Fibroblast of skin of right biceps (primary cell): ENCODE measurements at places on chromosomes 2 and 18.

DNA sequence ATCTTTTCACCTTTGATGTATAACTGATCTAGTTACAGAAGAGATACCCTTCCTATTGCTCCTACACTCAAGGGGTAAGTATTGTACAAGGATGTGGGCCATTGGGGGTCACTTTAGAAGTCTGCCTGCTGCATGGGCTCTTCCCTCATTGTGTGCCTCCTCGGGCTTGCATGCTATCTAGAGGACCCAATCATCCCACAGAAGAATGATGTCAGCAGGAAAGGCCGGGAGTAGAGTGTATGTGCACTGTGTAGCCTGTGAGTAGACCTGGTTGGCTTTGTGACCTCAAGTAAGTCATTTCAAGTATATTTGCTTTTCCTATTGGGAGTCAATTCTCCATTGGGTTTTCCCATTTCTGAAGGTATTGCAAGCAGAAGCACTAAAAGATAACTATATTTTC is 129.5 kb upstream of the TRIB2 start:
- no peak for DNase-seq

DNA sequence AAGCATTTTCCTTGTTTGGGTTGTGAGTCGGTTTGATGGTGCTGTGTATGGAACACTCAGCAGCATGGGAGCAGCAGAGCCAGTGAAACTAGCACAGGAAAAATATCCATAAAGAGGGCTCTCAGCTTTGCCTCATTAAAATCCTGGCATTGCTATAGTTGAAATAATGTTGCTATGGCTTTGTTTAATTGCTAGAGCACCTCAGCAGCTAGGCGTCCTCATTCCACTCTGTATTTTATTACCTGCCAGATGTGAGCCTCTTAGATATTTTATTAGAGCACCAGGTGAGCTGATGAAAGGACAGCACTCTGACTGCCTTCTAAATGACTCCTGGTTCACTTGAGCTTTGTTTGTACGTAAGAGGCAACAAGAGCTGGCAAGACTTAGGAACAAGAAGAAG is 232.4 kb downstream of the MTX2 start:
- no peak for DNase-seq

DNA sequence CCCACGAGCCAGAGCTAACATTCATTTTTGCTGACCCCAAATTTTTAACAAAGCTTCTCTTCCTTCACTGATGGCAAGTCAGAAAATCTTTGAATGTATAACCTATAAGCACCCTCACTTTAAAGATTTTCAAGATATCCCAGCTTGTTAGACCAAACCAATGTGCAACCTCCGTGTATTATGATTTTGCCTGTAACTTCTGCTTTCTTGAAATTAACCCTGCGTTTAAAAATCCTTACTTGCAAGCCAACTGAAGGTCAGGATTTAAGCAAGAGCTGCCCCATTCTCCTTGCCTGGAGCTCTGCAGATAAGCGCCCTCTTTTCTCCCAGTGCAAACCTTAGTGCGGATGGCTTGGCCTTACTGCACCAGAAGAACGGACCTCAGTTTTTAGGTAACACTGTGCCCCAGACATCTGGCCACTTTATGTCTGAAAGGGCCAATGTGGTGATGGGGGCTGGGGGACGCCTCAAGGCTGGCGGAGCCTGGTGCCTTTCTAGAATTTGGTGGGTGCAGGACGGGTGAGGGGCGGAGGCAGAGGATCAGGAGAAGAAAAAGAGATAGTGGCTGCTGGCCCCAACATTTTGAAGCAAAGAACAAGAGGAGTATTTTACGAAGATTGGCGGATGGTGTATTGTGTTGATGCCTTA is 805 bp upstream of the TNFRSF11A start:
- DNase-seq = no peak

DNA sequence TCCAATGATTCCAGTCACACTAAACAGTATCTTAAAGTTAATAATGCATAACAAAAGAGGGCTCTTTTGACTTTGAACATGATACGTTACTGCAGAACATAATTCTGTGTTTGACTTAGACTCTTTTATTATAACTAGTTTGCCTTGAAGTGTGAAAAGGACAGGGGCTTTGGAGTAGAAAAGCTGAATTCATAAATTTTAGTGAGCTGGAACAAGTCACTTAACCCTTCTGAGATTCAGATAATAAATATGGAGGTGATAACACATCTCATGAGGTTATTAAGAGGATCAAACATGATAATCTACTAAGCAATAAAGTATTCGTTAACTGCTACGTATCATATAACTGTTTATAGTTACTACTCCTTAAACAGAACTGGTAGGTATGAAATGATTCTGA is 44.7 kb upstream of the FLACC1 start:
- no peak for DNase-seq

- DNase-seq = no peak
Measured at GRCh38 chr18:54607213-54608027, 16.4 kb downstream of the DYNAP start.

DNA sequence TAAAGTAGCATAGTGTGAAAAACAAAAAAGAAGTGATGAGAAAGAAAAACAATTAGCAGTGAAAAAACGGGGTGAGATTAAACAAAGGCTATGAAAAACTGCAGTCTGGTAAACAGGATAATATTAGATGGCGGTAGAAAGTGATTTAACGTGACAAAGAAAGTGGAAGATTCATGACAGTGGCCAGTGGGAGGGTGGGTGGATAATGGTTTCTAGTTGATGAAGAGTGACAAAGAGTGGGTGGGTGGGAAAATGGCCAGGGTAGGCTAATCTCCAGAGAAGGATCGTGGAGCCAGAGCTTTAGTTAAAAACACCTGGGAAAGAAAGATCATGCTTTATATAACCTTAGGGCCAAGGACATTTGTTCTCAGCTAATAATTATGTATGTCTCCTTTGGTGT is 1667.8 kb downstream of the LRP1B start:
- no peak for DNase-seq

DNA sequence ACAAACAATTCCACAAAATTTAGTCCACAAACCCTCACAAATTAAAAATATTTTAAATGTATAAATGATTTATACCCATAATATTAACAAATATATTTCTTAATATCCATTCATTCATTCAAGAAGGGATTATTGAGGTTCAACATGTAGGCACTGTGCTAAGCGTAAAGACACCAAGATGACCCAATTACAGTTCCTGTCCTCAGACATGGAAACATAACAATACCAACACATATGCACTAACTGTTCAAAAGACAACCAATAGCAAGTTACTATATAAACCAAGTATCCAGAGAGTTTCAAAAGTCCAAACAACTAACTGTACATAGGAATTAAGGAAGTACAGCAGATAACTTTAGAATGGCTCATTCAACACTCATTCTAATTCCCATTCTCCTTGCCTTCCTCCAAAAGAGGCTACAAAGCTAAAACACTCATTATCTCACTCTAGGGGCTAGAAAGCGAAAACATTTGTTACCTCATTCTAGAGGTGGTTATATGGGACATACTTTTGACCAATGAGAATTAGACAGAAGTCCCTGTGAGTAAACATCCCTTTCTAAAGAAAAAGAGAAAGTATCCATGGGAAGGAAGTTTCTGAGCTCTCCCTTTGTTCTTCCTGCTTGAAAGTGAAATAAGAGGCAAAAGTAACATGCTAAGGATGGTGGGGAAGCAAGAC is 292.4 kb downstream of the ZEB2 start:
- DNase-seq = no peak

DNA sequence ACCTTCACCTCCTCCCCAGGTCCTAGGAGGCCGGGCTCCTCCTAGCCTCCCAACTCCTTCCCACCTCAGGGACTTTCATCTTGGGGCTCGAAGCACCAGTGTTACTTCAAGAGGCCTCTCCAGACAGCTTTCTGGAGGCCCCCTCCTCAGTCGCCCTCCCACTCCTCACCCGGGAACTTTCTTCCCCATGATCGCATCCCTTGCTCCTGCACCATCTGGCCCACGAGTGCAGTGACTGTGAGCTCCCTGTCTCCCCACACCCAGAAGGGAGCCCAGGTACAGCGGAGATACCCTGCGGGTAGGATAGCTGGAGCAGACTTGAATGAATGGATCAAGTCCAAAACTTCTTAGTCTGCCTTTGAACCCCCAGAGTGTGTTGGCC is 6.1 kb downstream of the ERFE start:
- DNase-seq = no peak

- DNase-seq = peak; percentile 46
Measured at GRCh38 chr2:1886405-1886992, 142.2 kb upstream of the PXDN start.

DNA sequence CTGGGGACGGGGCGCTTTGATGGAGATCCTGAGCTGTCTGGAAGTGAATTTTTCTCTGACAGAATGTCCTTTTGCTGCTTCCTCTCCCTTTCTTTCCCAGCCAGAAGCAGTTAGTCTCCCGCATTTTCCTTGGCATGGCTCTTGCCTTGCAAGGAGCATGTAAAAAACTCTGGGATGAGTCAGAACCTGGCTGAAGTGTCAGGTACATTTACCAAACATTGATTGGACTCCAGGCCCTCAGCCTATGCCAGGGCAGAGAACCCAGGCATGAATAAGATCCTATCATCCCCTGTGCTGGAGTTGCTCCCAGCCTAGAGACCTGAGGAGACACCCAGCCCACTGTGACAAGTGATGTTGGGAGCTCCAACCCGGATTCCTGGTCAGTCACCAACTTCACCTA is 21.6 kb downstream of the STON1 start:
- DNase-seq = no peak

GRCh38 chr2:69210385-69210784 is 176.6 kb downstream of the GFPT1 start:
- peak; percentile 70 for DNase-seq

DNA sequence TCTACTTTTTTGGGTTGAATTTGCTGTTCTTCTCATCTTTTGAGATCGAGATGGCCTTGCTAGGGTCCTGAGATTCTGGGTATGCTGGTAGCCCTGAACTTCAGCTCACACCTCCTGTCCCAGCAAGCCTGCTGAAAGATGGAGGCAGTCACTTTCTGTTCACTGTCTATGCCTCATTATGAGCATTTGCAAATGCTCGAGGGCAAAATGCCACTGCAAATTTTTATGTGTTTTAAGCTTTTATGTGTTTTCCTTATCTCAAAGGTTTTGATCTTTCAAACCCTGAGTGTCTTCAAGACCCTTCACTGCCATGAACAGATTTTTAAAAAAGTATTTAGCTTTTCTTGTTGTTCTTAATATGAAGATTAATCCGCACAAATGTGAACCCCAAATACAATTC is 766.7 kb upstream of the HS6ST1 start:
- no peak for DNase-seq

GRCh38 chr2:50490991-50491390 is 540.9 kb downstream of the NRXN1 start:
- no peak for DNase-seq

GRCh38 chr2:8236391-8236790 is 445.5 kb upstream of the ID2 start:
- no peak for DNase-seq

DNA sequence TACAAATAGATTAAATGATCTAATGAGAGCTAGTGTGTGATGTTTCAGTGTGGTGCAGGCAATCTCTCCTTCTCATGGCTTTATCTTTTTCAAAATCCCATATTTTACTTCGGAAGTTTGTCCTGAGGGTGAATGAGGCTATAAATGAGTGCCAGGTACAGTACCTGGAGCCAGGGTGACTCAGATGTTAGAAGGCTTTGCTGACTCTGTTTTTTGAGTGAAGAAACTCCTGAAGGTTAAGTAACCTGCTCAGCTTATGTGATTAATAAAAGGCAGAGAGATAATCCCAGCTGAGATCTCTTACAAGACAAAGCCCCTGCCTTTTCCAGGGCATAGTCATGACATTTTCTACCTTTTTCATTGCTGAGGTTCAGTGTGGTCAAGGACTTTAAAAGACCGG is 52.6 kb downstream of the MGAT5 start:
- no peak for DNase-seq

GRCh38 chr18:41144441-41144840 is 810.6 kb upstream of the PIK3C3 start:
- DNase-seq = peak; percentile 87

DNA sequence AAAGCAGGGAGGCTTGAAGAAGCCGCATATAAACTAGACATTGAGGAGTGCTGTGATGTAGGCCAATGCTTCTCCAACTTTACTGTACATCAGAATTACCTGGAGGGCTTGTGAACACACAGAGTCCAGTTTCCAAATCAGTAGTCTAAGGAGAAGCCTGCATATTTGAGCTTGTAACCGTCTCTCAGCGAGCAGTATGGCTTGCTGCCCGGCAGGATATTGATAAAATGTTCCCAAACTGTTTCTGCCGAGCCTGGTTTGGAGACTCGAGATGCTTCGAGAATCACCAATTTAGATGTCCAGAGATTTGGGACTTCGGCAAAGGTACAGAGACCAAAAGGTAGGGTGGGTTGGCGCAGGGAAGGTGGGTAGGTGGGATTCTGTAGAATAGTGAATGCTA is 11.0 kb upstream of the RAB31 start:
- DNase-seq = no peak

DNA sequence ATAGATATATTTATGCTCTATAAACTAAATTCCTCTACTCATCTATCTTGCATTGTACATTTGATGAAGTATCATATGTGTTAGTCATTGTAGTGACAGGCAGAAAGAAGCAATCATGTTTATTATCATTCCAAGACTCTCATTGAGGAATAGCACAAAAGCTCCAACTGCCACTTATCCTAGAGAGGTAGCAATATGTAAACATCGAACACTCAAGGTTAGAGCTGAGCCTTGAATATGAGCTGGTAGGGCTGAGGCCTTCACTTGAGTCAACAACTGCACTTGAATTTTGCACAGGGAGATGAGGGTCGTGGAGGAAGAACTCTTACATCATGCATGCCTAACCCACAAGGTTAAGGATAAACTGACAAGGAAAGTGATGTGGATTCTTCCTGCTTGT is 900.9 kb downstream of the CPS1 start:
- no peak for DNase-seq

- no peak for DNase-seq
Measured at GRCh38 chr2:173747035-173747434, 218.1 kb downstream of the SP3 start.

GRCh38 chr18:57953883-57954282 is 90.1 kb upstream of the NEDD4L start:
- DNase-seq = no peak

- DNase-seq = peak; percentile 66
Measured at GRCh38 chr2:56009758-56010458, 86.3 kb upstream of the EFEMP1 start.

GRCh38 chr2:168244318-168244717 is 3.1 kb downstream of the STK39 start:
- DNase-seq = no peak

DNA sequence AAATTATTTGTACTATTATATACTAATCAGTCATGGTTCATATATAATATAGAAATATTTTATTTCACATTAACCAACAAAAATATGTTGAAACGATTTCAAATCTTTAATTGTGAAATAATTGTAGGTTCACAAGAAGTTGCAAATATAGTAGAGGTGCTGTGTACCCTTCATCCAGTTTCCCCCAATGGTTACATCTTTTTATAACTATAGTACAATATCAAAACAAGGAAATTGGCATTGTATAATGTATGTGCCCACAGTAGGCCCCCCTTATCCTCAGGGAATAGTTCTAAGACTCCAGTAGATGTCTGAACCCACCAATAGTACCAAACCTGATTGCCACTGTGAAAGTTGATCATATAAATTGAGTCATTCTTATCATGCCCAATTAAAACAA is 7.4 kb upstream of the CYB5A start:
- DNase-seq = no peak
